ENCODE measurements at places on chromosomes 12 and 14.

DNA sequence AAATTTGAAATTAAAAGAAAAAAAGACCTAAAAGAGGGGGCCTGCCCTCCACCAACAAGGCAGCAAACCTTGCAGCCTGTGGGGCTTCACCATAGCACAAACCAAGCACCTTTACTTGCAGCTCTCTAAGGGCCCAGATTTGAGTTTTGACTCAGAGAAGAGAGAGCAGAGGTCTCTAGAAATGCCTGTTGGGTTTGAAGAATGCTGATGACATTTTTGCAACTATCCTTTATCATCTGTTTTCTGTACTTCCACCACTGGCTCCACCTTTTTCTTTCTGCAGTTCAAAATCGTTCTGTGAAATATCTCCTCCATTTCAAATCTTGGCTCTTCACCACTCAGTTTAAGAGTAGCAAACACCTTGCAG is 83.8 kb upstream of the HMGA2 start:
- no peak for DNase-seq

GRCh38 chr12:54443446-54443845 is 24.4 kb upstream of the ITGA5 start:
- no peak for DNase-seq

- no peak for DNase-seq
Observed at GRCh38 chr12:111455448-111456320, 50.0 kb downstream of the SH2B3 start.

GRCh38 chr12:23611320-23611719 is 338.1 kb downstream of the SOX5 start:
- DNase-seq = no peak

DNA sequence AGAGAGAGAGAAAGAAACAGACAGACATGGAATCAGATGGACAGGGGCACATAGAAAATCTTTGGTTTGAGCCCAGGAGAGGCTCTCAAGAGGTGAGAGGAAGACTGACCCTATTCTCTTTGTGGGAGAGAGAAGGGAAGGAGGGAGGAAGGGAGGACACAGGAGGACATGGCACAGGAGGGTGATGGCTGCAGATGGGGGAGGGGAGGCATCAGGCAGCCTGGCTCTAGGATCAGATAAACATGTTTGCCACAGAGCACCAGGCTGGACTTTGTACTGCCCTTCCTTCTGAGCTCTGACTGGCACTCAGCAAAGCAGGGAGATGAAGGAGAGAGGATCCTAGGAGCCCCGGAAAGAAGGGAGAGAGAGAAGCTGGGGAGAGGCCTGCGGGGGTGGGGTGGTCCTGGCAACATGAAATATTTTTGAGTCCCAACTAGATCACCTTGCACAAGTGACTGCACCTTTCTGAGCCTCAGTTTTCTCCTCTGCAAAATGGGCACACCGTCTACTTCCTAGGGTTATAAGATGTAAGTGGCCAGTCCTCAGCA is 6.1 kb downstream of the HNF1A start:
- no peak for DNase-seq

GRCh38 chr12:63419154-63419553 is 249.1 kb downstream of the DPY19L2 start:
- DNase-seq = no peak

- no peak for DNase-seq
Observed at GRCh38 chr12:123513805-123514204, 19.7 kb downstream of the RILPL1 start.

GRCh38 chr12:106643000-106643399 is 60.2 kb downstream of the RFX4 start:
- peak; percentile 26 for DNase-seq

DNA sequence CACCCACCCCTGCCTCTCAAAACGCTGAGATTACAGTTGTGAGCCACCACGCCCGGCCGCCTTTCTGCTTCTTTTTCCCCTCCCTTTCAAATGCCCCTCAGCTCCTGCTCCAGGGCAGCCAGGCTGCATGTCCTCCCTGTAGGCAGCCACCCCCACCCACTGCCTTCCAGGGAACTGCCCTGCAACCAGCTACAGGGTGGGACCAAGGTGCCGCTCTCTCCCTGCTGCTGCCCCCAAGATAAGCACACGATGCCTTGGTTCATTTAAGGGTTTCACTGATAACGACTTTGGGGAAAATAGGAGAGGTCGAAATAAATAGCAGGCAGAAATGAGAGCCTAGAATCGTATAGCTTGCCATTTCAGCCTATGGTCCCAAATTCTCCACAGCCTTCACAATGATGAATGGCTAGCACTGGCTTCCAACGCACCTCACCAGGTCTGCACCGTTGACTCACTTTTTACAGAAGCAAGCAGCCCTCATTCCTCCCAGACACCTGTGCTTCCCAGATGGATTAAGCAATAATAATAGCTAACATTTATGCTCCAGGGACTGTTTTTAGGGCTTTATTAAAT is 40.7 kb downstream of the ATG14 start:
- no peak for DNase-seq

GRCh38 chr14:89987161-89987475 is 31.4 kb downstream of the TDP1 start:
- DNase-seq = no peak

DNA sequence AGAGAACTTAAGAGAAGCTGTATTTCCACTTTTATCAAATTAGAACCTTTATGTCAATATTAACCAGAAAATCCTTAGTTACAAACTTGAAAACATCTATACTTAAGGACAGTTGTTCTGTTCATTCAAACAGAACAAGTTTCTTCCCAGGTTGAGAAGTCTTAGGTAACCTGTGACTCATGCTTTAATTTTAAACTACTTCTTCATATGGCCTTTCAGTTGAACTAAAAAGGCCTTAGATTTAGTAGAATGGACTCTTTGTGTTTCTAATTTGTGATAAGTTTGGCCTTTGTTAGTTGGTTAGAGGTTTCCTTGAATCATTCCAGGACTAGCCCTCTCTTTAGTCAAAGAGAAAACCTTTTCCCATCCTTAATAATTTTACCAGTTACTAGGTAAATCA is 274.2 kb downstream of the FUT8 start:
- no peak for DNase-seq

DNA sequence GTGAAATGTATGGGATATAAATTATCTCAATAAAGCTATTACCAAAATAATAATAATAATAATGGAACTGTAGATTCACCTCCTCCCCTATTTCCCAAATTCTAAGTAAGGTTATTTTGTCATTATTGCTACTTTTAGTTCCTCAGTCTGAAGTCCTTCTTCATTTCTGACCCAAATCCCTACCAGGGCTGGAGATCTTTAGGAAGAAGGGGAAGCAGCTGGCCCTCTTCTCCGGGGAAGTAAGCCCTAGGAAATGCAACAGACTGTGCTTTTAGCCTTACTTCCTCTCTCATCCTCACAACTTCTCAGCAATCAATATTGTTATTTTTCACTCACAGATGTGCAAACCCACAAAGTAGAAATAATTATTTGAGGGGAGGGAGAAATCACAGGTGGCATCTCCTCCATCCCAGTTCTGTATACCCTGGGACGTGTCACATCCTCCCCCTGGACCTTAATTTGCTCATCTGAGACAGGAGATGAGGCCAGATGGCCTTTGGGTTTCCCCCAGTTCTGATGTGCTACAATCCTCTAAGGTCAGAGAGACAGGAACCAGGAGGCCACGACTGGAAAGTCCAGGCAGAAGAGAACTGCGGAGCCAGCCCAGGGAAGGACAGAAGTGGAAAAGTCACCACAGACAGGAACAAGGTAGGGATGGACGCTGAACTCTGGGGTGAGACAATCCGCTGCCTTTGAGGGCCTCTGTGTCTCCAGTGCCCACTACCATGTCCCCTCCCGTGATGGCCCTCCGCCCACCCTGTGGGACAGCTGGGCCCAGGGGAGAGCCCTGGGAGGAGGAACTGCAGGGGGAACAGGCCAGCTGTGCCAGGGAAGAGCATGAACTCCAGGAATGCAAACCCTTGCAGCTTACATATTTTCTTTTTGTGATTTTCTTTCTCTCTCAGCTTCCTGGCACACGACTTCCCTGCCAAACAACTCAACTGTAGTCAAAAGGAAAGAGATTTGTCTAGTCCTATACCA is 10.6 kb upstream of the TNFRSF1A start:
- no peak for DNase-seq

DNA sequence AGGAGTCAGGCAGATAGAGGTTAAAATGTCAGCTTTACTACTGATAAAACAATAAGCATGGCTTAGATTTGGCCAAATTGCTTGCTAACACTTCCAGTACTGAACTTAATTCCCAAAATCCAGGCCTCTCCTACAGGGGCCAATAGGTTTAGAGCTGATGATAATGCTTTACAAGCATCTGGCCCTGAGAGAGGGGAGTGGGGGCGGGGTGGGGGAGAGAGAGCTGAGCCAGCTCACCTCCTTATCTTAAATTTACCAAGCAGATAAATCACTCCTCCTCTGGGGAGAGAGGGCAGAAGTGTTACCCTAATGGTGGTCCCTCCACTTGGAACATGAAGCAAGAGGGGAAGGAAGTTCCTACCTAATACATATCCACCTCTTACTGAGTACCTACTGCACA is 182.2 kb upstream of the CRY1 start:
- no peak for DNase-seq

DNA sequence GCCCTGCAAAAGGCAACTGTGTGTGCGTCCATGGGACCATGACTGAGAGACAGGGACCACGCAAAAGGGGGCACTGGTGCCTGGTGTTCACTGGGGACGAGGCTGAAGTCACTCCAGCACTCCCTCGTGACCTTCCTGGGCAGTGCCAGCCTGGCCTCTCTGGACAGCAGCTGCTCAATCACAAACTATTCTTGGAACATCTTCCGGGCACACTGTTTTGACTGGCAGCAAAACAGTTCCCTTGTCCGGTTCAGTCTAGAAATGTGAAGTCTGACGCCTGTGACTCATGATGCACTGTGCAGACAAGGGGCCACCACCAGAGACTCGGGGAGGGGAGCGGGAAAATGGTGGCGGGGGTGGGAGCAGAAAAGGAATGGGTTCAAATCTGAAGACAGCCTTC is 20.8 kb downstream of the SNRNP35 start:
- DNase-seq = no peak

GRCh38 chr14:79421811-79422210 is 789.5 kb downstream of the DIO2 start:
- no peak for DNase-seq

- no peak for DNase-seq
Observed at GRCh38 chr12:2163177-2163941, 110.6 kb downstream of the CACNA1C start.

GRCh38 chr14:72383865-72384264 is 451.6 kb downstream of the RGS6 start:
- no peak for DNase-seq

DNA sequence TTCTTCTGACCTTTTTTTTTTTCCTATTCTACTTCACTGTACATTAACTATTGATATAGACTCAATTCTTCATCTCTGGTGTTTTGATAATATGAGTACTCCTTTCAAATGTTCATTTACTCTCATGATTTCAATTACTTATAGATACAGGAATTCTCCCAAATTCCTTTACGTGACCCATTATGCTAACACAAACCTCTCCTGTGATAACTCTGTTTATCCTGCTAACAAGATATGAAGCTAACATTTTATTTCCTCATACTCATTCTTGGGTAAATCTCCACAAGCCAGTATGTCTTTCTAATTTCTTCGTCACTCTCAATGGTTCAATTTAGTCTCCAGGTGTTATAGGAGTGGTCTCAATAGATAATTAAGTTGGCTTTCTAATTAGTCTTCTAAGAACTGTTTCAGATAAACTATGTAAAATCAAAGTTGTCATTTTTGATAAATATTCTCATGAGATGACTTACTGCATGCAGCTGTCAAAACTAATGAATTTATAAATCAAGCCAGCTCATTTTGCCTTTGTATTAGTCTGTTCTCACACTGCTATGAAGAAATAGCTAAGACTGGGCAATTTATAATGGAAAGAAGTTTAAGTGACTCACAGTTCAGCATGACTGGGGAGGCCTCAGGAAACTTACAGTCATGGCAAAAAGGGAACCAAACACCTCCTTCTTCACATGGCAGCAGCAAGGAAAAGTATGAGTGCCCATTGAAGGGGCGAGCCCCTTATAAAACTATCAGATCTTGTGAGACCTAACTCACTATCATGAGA is 130.6 kb upstream of the MYF6 start:
- DNase-seq = no peak

- DNase-seq = no peak
Observed at GRCh38 chr14:24198814-24199524, 3.7 kb upstream of the TM9SF1 start.

DNA sequence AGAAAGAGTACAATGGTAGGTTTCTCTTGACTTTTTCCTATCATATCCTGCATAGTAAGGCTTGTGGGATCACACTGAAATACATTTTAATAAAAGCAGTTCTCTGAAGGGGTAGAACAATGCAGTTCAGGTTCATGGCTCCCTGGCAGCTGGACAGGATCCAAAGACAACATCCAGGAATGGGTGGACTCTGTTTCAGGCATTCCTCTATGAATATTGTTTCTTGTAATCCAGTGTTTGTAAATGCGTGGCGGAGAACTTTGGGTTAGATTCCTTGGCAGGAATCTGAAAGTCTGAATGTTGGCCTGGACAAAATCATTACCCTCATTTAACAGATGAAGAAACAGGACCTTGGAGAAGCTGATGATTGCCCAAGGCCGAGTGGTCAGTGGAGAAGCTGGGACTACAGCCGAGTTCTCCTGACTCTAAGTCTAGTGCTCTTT is 43.5 kb downstream of the SYNE2 start:
- DNase-seq = no peak

GRCh38 chr12:38911611-38912010 is 6.2 kb upstream of the CPNE8 start:
- DNase-seq = no peak

GRCh38 chr14:25658988-25659387 is 609.0 kb upstream of the STXBP6 start:
- DNase-seq = no peak

GRCh38 chr12:4197922-4198763 is 75.4 kb upstream of the CCND2 start:
- no peak for DNase-seq

DNA sequence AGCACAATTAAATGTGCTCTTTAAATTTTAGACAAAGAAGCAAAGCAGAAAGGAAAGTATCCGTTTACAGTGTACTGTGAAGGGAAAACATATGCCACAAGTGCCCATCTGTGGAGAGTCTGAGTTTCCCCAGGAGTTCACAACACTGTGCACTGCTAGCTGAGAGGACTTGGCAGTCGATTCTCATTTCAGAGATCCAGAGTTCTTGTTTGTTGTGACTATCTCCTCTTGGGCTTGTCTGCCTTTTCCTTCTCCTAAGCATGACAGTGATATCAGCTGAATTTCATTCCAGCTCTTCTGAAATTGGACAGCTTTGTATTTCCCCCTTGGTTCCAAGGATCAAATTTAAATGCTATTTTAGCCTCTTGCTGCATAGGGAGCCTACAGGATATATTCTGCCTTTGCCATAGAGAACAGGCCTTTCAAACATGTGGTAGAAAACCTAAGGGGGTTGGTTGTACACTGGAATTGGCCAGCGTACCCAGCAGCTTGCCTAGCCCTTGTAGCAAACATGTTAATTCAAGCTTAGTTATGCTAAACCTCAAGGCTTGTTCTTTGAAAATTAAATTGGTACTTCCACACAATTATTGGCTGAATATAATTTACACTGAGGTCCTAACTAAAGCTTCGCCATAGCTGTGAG is 259.2 kb upstream of the NOVA1 start:
- DNase-seq = no peak

Measured in HEK293T (cell line).